ENCODE measurements at places on chromosomes 4 and X.
A peak's percentile ranks its signal among the peaks of the same experiment; 100 is the strongest.

DNA sequence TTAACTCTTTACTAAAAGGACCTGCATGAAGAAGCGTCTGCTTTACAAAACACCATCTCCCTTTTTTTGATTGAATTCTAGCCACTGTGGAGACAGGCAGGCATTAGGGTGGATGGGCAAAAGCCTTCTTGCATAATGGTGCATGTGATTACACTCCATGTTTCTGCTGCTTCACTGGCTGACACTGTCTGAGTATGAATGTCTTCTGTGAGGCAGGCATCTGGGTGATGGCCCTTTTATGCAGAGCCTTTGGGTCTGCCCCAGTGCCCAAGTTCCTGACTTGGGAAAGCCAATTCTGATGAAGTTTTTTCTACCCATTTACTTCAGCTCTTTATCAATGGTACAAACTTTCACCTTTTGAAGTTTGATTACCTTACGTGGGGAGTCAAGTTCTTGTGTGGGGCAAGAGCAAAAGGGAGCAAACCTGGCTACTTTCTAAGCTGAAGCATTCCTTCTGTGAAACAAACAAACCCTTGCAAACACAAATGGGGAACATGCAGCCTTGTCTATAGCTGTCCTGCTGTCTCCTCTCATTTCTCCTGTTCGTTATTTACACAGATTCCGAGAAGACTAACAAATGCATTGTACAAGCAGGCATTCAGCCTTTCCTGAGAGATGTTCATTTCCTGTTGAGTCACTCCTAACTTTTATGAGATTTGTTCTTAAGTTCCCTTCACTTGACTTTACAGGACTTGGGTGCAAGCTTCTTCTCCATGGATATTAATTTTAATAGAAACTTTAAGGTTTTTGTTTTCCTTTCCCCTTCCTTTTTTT, 301.9 kb downstream of the TLL1 start:
- DNase-seq = no peak

GRCh38 chr4:105509291-105509690, 35.4 kb upstream of the PPA2 start:
- DNase-seq = no peak

- no peak for DNase-seq
These were observed 7.6 kb upstream of the CXCL5 start for GRCh38 chr4:74006009-74006476.

- DNase-seq = no peak
These were observed at the start of gene UCP1 for GRCh38 chr4:140568507-140569306. Gene UCP1 (minus strand): TSS chr4:140568961. CDS start chr4:140568729, 232 bp downstream.

- DNase-seq = no peak
These were observed 7.6 kb downstream of the SPIN3 start for GRCh38 chrX:56987741-56988140.

DNA sequence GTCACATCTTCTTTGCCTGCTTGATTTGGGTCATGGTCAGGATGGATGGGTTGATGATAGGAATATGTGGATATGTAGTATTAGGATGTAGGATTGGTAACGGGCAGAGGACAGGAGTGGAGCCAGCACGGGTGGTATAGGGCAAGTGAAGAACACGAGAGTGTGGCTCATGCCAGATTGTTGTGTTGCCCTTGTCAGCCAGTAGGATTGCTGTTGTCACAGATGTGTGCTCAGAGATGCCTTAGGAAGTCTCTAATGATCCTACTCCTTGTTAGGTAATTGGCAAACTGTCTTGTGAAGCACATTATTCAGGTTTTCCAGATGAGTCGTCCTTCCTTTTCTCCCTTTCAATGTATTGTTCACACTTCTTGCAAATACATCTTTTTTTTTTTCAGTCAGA, 5.5 kb downstream of the ATP10D start:
- DNase-seq = no peak

- no peak for DNase-seq
These were observed 165.7 kb upstream of the CASK start for GRCh38 chrX:42089031-42089430.

DNA sequence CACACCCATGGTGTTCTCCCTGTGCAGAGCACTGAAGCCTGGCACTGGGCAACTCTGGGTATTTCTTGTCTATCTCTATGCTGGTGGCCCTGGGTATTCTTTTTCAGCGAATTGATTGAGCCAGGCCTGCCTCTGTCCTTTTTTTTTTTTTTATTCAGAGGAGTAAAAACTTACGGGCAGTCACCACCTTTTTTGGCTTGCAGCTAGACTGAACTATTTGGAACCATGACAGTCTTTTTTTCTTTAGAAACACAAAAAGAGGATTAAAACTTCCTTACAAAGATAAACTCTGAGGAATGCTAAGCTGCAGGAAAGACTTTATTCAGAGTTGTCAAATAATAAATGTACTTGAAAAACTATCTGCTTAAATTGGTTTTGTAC, 119.2 kb upstream of the STIM2 start:
- no peak for DNase-seq

DNA sequence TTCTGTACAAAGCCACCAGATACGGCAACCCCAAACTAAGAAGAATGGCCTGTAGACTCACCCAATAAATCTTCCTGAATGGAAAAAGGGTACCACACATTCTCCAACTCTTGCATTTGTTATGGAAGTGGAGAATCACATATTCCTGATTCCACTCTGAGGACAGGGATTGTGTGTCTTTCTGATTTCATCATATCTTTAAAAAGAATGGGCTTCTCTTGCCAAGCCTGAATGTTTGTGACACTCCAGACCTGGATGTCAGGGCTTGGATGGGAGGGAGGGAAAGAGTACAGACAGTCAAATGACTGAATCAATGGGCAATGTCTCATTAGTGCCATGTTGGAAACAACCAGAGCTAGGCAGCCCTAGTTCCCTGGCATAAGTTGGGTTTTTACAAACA, 77.4 kb downstream of the PLAC1 start:
- DNase-seq = no peak

- DNase-seq = no peak
These were observed 32.9 kb downstream of the CPEB2 start for GRCh38 chr4:15035159-15035558.

DNA sequence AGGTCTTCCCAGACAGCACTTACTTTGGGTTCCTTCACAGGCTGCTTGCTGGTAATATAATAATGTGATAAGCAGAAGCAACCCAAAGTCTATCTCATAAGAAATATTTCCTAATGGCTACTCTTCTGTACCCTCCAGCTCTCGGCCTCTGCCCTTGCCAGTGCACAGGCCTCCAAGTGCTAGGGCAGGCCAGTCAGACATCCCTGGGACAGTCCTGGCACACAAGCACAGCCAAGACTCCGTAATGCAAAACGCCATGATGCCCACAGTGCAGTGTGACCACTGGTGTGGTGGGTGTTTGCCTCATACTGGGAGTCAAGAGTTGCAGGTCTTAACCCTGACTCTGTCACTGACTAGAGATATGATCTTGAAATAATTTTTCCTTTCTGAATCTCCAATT, 35.1 kb downstream of the RNF150 start:
- no peak for DNase-seq

DNA sequence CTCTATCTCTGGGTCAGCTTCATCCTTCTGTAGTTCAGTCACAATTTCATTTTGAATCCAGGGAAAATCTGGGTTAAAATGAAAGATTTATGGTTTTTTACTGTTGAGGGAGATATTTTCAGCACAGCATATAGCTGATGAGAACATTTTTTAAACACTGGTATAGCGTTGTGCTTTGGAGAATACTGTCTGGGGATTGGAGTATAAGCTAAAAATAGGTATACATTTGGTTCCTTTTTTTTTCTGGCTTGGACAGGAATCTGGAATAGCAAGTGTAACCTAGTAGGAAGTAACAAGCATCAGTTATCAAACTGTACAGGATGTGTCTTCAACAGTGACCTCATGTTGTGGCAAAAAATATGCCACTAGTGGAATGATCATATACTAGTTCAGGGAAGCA, 149.1 kb downstream of the GRXCR1 start:
- DNase-seq = no peak

DNA sequence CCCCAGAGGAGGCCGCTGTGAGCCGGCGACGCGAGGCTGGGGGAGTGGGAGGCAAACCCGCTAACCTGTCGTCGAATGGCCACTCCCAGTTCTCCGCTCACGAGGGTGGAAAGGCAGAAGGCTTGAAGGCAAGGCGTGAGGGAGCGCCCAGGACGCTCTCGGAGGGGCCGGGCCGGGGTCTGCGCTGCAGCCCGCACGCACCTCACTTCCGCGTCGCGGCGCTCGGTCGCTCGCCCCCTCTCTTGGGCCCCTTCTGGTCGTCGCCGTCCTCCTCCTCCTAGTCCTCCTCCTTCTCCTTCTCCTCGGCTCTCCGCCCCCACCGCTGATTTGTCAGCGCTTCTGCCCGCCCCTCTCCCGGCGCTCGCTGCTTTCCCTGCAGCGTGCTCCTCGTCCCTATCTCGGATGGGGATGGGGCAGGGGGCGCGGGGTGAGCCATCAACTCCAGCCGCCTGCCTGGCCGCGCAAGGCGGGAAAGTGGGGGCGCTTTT, at the start of gene SNCA:
TSS of gene SNCA (minus strand) at position 265 of the 488 bp plus-strand sequence. CDS start 1,494 bp downstream, outside the sequence.
- DNase-seq = peak; percentile 16

GRCh38 chrX:153245288-153245731, 66.2 kb downstream of the MAGEA1 start:
- no peak for DNase-seq

GRCh38 chr4:188949596-188949995, 810.4 kb downstream of the TRIML1 start:
- no peak for DNase-seq

DNA sequence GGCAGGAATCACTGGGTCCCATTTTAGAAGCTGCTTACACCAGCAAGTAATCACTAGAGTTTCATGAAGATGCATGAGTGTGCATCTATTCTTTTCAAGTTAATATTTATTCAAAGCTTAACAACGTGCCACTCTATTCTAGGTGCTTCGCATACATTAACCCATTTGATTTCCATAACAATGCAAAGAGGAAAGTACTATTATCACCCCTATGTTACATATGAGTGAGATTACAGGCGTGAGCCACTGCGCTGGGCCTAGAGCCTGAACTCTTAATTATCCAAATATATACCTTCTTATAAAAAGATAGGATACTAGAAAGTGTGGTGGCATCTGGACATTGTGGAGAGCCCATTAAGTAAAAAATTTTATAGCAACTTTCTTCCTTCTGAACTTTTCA, 65.4 kb downstream of the CXCL13 start:
- no peak for DNase-seq

GRCh38 chrX:26138274-26138673, at the start of gene MAGEB18:
Gene MAGEB18 (plus strand): TSS chrX:26138343. CDS start chrX:26138986, 643 bp downstream.
- no peak for DNase-seq

DNA sequence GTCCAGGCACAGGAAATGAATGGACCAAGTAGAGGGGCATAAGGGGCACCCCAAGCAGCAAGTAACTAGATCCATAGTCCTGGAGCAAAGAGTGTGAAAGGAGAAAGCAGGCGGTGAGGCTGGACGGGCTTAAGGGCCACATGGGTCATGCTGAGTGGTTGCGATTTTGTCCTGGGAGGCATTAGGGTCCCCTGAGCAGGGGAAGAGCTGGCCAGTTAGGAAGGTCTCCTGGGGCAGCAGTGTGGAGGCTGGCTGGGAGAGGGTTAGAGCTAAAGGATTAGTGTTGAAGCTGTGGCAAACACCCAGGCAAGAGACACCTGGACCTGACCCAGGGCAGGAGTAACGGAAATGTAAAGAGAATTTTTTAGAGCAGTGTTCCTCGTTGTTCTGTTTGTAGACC, 26.5 kb downstream of the MYOZ2 start:
- no peak for DNase-seq

GRCh38 chr4:22129454-22130029, 181.0 kb upstream of the KCNIP4 start:
- no peak for DNase-seq

DNA sequence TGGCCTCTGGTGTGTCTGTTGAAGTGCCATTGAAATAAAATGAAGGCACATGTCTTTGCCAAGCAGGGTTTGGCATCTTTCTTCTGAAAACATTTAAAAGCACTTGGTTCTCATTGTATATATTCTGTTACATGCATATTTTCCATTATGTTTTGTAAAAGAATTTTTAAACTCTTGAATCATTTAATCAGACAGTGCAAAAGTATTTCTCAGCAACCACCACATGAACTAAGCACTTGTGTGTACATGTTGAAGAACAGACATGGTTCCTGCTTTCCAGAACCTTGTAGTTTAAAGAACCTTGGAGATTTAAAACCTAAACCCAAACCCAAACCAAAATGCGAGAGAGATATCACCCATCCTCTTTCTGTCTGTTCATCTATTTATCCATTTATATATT, 220.3 kb upstream of the GIMD1 start:
- no peak for DNase-seq

DNA sequence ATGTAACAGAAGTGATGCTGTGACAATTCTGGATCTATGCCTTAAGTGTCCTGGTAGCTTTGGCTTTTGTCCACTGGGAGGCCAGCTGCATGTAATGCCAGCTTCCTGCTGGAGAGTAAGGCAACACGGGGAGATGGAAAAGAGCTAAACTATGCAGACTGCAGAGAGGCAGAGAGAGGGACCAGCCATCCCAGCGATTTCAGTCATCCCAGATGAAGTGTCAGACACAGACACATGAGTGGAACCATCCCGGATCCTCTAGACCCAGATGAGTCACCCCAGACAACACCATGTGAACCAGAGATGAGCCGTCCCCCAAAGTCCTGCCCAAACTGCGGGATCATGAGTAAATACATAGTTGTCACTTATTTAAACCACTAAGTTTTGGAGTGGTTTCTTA, 14.6 kb downstream of the SRPX start:
- DNase-seq = no peak

DNA sequence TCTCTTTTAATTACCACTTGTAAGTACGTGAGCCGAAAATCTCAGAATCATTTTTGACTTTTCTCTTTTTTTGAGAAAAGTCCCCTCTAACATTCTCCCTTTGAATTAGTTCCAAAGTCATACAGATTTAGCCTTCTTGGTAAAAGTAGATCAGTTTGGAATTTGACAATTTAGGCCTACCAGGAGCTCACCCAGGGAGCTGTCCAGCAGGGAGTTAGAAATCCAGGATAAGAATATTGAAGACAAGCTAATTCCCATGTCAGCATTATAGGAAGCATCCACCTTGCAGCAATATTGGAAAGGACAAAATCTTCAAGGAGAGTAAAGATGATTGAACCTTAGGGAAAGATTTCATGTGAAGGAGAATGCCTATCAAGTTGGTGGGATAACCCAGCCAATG, 352.2 kb upstream of the CPEB2 start:
- no peak for DNase-seq

- no peak for DNase-seq
These were observed 406.1 kb downstream of the IQCM start for GRCh38 chr4:149409555-149409962.

- no peak for DNase-seq
These were observed 57.8 kb downstream of the APBB2 start for GRCh38 chr4:41156574-41156973.

- DNase-seq = no peak
These were observed 88.6 kb downstream of the HPRT1 start for GRCh38 chrX:134548257-134549201.

- DNase-seq = no peak
These were observed at the start of gene NHSL2 for GRCh38 chrX:71910643-71910985. Gene NHSL2 (plus strand): TSS chrX:71910845.

- no peak for DNase-seq
These were observed 58.9 kb downstream of the CHIC2 start for GRCh38 chr4:54005475-54005874.

DNA sequence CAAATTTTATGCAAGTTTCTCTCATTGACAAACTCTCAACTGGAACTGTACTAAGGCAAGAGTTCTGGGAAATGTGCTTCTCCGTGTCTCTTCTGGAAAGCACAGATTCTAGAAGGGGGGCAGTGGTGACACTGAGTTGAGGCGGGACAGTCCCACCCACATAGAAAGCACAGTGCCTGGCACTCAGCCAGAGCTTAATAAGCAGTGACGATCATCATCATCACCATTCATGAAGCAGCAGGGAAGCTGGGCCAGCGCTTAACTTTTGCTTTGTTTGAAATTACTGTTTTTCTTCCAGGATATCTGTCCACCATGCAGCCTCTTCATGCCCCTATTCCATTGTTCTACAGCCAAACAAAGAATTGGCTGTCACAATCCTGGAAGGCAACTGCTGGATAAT, 60.3 kb downstream of the BEND2 start:
- DNase-seq = no peak
